Body of pancreas (tissue), 4 donors: ENCODE measurements at places on chromosomes 2 and 18. TPM values are rescaled to one million over a fixed set of nuclear protein-coding genes. Genes with fewer than 3 reads are reported as not detected.

DNA sequence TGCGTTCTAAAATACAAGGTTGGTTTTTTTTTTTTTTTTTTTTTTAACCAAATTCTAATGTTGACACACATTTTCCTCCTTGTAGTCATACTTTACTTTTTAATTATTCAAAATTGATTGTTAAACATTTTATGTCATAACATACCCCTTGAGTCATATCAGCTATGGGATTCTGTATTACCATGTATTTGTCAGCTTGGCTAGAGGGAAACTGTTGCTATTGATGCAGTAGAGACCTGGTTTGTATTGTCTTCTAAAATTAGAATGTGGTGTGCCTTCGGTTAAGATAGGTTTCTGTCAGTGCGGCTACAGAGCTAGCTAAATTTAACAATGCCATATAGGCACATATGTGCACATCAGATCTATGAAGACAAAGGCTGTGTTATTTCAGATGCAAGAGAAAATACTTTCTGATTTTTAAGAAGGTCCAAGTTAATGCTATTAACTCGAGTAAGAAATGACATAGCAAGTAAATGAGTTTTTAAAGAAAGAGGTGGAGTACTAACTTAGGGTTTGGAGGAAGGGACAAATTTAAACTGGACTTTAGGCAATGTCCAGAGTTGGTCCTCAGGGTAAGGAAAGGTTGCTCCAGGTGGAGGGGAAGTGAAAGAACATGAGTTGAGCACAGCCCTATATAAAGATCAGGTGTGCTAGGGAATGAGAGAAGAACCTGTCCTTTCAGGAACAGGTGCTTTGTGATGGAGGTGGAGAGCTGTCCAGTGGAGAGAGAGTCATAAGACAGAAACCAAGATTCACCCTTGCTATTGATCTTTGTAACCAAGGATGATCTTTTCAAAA lies 152.3 kb downstream of the PRPF40A start:
- no peak for DNase-seq

DNA sequence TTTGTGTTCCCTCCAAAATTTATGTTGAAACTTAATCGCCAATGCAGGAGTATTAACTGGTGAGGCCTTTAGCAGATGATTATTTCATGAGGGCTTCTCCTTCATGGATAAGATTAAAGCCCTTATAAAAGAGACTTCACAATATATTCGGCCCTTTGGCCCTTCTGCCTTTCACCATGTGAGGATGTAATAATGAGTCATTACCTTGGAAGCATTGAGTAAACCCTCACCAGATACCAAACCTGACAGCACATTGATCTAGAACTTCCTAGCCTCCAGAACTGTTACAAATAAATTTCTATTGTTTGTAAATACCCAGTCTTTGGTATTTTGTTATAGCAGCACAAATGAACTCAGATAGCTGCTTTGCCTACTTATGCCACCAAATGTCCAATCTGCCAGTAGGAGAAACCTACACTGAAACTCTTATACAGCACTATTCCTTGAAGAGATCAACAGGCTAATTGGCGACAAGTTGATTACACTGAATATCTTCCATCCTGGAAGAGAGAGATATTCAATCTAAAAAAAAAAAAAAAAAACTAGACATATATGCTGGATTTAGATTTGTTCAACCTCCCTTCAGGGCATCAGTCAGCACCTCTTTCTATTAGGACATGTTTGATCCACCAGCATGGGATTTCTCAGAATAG lies 125.9 kb upstream of the COL5A2 start:
- no peak for DNase-seq

DNA sequence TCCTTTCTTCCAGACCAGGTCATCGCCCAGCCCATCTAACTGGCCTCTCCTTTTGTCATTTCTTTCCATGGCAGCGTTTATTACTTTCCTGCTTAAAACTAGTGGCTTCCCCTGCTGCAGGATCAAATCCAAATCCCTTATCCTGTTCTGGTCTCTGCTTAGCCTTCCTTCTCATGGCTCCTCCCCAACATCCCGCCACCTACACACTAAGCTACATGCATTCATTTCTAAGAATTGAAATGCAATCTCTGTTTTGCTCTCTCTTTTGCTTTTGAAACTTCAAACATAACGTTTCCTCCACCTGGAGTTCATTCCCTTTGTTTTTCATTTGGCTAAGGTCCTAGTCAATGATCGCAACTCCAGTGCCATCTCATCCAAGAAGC lies 18.0 kb upstream of the DPP4 start:
- no peak for DNase-seq

DNA sequence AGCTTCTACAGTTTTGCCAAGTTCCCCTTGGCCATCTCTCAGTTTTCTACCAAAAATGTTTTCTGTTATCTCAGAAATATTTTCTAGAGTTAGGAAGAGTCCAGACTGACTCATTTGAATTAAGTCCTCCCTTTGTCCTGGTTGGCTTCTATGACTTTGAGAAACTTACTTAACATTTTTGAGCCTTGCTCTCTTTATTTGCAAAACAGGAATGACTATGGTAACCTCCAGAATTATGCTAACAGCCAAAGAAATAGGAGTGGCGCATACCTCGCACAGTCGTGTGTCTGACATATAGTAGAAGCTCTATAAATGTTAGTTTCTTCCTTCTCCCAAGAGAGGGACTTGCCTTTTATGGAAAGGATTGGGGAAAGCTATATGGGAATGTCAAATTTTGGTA lies 841.1 kb downstream of the TSN start:
- no peak for DNase-seq

The IL1RL2 gene
- 0.52 TPM for total RNA-seq

GRCh38 chr2:168978461-168978861 lies 52.7 kb downstream of the ABCB11 start:
- no peak for DNase-seq

- no peak for DNase-seq
These were observed 223.8 kb downstream of the ATAD2B start for GRCh38 chr2:23703037-23703582.

DNA sequence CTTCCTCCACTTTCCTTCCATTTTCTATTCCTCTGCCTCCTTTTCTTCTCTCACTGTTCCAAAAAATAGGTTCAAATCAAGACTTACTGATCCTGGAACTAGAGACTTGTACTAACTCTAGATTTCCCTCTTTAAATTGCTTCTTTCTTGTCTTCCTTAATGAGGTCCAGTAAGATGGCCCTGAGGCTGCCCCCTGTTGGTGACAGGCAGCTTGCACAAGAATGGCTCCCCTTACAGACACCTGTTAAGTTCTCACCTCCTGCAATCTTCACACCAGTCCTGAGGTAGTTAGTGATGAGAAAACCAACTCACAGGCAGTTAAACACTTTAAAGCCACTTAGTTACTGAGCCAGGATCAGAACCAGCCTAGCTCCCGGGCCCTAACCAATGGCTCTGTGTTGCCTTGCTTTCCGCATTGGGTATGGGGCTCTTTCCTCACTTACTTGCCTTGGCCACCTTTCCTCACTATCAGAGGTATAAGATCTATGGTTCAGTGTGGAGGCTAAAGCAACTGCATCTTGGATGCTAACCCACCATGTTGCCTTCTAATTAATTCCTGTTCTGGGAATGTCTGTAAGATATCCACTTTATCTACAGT lies 130.6 kb downstream of the AKAIN1 start:
- DNase-seq, result no peak

- no peak for DNase-seq
These were observed 16.2 kb downstream of the CYP26B1 start for GRCh38 chr2:72131371-72131891.

The CXCR4 gene
- 0.33 TPM for total RNA-seq
